ENCODE measurements at places on chromosomes 1 and 21.

- DNase-seq, result no peak
These were observed 39.0 kb upstream of the F3 start for GRCh38 chr1:94580367-94581115.

DNA sequence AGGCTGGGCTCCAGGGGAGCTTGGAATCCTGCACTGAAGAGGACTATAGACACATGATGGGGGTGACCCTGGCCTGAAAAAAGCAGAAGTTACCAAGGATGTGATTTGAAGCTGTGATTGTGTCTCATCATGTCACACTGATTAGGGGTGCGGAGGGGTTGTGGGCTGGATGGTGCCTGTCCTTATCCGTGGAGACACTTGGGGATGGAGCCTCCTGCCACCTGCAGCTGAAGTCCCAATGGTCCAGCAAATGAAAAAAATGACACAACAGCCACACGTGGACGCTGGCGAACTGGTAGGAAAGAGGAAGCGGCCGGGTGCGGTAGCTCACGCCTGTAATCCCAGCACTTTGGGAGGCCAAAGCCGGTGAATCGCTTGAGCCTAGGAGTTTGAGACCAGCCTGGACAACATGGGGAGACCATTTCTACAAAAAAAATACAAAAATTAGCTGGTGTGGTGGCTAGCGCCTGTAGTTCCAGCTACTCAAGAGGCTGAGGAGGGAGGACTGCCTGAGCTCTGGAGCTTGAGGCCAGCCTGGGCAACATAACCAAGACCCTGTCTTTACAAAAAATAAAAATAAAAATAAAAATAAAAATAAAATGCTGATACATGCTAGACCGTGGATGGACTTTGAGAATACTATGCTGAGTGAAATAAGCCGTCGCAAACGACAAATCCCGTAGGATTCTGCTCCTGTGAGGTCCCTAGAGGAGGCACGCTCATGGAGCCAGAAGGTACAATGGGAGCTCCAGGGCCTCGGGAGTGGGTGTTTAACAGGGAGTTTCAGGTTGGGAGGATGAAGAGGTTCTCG lies 838 bp upstream of the IBA57 start:
- no peak for DNase-seq

- DNase-seq, result no peak
These were observed 1.1 kb upstream of the MRPL24 start for GRCh38 chr1:156742017-156742416.

GRCh38 chr1:119510046-119510445 lies 3.0 kb downstream of the HSD3B1 start:
- no peak for DNase-seq

DNA sequence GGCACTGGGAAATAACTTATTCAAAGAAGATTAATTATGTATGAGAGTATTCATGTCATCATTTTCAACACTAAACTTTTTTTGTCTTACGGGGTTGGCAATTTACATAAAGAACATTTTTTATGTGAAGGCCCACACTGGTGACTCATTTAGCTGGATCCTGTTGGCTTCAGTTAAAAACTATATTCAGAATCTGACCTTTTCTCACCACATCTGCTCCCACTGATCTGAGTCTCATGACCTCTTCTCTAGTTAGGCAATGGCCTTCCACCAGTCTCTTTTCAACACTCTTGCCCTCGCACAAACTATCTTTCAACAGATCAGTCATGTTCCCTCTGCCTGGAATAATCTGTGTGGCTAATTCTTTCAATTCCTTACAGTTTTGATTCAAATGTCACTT lies 53.4 kb downstream of the TMPRSS15 start:
- DNase-seq, result no peak

DNA sequence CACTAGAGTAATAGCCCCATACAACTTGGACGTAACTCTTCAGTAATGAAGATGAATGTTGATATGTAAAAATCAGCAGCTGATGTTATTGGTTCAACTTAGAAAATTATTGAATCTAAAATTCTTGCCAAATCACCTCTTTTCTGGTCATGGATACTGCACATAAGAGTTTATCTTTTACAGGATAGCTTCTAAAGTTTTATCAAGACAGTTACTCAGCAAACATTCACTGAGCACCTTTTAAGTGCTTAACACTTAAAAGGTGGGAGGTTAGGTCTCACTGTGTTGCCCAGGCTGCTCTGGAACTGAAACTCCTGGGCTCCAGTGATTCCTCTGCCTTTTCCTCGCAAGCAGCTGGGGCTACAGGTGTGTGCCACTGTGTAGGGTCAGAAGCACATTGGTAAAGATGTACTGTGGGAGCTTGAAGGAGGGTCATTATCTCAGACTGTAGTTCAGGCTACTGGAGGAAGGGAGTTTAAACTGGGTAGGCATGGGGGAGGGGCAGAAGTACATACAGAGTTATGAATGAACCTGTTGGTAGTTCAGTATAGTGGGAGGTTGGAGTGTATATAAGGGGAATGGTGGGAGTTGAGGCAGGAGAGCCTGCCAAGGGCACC lies 2.0 kb downstream of the MPZL1 start:
- peak; percentile 72 for DNase-seq

GRCh38 chr1:57620605-57621004 lies 196.7 kb upstream of the DAB1 start:
- DNase-seq, result no peak

DNA sequence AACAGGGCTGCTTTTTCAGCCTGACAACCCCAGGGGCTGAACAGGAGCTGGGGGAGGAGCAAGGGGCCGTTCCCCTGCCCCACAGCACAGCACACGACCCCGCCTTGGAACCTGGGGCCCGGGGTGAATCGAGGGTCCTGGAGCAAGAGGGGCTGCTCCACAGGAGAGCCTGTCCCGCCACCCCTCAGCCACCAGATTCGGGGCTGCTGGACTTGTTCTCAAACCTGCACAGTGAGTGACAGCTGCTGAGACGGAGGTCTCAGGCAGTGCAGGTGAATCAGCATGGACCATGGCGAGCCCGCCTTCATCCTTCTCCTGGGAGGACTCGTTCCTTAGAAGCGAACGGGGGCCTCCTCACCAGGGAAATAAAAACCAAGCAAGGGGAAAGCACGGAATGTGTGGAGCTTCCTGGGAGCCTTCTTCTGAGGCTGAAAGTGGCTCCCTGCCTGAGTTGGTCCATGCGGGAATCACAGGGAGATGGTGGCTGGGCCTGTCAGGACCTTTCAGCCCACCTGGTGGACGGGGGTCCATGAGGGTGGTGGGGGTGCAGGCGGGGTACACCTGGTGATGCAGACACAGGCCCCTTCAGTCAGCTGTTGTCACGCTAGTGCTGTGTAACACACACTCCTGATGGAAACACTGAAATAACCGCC lies 125.4 kb downstream of the SIK1 start:
- DNase-seq, result no peak

DNA sequence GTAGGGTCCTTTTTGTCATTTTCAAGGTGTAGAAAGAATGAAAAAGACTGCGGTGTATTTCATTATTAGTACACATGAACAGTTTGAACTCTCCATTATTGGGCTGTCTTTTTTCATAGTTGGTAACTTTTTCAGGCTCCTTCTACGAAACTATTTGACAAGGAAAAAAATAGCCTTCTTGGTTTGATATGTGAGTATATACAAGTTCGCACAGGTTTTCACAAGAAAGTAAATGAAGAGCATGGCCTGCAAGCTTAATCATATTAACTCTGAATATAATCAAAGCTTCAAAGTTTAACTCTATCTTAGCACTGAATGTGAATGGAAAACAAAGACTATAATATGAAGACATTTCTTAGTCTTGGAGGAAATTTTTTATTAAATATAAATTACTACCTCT lies 290.0 kb upstream of the ADGRL2 start:
- DNase-seq, result no peak

GRCh38 chr1:228980232-228980937 lies 245.1 kb downstream of the RHOU start:
- DNase-seq, result no peak

GRCh38 chr21:45573452-45574035 lies 31.3 kb upstream of the SLC19A1 start:
- no peak for DNase-seq

DNA sequence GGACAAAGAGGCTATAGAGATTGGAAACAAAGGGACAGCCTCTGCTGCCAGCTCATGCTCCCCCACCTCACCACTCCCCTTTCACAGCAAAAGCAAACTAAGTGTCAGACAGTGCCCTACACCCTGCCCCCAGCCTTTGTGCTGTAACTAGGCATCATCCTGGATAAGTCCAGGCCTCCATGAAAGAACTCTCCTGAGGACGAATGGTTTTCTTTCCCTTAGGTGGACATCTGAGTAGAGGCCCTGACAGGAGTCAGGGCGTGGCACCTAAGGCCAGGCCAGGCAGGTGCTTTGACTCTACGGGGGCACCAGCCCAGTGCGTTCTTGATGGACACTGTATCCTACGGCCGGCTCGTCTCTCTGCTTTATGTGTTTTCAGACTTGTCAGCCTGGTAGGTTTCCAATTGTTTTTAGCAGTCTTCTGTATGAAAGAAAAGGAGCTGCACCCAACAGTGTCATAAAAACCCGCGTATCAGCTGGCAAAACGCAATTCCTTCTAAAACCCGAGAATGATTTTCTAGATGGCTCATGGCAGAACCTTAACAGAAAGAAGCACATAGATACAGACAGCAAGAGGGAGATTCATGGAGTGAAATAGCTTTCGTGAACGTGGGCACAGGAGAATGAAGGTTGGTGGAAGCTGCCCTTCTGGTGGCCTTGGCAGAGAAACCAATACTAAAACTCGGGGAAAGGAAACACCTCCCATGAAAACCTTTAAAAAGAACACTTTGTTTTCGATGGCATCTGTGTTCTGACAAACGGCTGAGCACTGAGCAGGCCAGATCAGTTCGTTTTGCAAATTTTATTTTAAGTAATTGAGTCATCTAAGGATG lies 51.7 kb upstream of the AJAP1 start:
- no peak for DNase-seq

DNA sequence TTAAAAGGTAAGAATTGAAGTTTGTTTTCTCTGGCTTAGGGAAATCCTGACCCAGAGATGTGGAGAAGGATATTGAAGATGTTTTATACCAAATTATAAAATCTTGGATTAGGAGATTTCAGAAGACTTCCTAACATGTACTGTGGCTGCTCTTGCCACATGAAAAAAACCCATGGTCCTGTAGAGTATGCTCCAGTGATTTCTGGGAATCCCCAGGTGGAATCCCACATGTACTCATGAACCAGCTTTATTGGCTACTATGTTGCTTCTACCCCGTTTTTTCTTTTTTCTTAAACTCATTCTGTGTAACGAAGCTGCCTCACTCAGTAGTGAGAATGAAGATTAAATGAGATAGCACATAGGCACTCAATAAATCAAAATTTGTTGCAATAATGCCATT lies 132.7 kb upstream of the SGIP1 start:
- DNase-seq, result no peak

DNA sequence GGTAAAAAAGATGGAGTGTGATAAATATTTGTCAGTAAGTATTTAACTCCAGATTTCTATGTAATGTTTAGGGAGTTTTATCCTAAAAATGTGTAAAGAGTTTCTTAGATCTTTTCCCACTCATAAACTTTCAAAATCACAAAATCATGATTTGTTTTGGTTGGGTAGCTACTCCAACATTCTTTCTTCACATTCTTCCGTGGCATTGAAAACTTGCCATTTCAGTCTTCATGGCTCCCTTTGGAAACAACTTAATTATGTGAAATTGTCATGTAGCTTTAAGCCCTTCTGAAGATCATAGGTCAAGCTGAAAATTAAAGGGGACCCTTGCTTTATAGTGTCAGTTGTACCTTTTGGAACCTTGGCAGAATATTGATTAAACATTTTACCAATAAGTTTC lies 73.2 kb downstream of the ADGRL2 start:
- no peak for DNase-seq

- no peak for DNase-seq
These were observed 2.0 kb downstream of the KCNJ15 start for GRCh38 chr21:38258521-38259485.

- DNase-seq, result no peak
These were observed 136.8 kb downstream of the ZC3H11B start for GRCh38 chr1:219476116-219476515.

- no peak for DNase-seq
These were observed 8.9 kb downstream of the CHI3L2 start for GRCh38 chr1:111236379-111236778.
